ENCODE measurements at places on chromosomes 6 and 20. TPM values are rescaled to one million over a fixed set of nuclear protein-coding genes. Genes with fewer than 3 reads are reported as not detected.
A peak's percentile ranks its signal among the peaks of the same experiment; 100 is the strongest.

Gene COL21A1
- 7.1 TPM for polyA plus RNA-seq

Gene SAMD10
- polyA plus RNA-seq = 3.9 TPM

DNA sequence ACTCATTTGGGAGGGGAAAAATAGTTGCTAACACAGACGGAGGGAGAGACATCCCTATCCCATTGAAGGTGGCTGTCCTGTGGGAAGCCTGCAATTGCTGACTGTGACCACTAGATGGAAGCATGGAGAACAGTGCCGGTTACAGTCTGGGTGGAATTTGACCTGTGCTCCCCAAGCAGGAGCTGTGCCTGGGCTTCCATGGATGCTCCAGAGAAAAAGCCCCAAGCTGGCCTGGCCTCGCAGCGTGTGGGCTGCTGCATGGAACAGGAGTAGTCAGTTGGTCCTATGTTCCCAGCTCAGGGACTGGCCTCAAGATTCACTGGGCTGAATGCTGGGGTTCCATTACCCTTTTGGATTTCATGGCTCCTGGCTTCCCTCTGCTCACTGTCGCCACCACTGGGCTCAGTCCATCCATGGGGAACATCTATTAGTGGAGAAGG, 116.3 kb upstream of the CHD6 start:
- DNase-seq = peak; percentile 71

GRCh38 chr6:82396964-82397751, 33.5 kb downstream of the TPBG start:
- DNase-seq = no peak

Gene HLA-F
- polyA plus RNA-seq = 51.1 TPM

DNA sequence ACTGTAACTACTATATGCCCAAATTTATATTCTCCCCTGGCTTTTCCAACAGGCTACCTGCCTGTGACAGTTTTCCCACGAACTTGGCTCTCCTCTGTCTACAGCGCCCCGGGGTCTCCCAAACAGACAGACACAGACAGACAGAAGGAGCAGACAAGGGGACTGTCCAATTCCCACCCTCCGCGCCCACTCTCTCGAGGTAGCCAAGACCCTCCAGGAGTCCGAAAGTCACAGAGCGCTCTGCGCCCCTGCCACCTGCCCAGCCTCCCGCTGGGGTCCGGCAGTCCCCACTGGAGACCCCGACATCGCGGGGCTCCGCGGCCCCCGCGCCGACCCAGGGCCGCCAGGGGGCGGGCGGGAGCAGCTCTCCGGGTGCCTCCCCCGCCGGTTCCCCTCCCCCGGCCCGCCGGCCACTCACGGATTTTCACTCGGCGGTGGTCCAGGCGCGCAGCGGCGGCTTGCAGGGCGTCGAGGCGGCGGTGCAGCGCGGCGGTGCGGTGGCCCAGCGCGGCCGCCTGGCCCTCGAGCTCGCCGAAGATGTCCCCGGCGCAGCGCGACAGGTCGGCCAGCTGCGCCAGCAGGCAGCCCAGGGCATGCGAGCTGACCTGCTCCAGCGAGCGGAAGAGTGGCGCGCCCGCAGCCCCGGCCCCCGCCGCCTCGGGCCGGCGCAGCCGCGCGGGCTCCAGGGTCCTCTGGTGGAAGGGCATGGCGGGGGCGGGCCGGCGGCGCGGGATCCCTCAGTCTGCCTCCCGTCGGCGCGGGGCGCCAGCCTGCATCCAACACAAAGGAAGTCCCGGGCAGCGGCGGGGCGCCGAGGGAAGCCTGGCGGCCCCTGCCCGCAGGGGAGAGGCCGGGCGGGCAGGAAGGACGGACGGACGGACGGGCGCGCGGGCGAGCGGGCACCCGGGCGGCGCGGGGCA, 81.3 kb upstream of the CCDC28A start:
- peak; percentile 65 for DNase-seq

DNA sequence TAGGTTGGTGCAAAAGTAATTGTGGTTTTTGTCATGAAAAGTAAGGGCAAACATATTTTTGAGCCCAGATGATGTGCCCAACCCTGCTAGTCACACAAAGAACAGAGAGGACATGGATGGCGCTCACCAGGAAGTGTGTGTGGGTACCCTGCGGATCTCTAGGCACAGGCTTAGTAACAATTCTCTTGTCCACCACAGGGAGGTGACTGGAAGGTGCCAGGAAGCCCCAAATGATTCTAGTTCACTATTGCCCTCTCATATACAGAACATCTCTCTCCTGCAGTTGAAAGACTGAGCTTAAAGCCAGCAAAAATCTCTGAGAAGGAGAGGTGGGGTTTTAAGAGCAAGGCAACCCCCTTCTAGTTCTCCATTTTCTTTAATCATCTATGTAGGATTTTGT, 272.1 kb upstream of the TAB2 start:
- DNase-seq = no peak

Gene CGAS
- polyA plus RNA-seq = 0.58 TPM

- DNase-seq = no peak
These were observed 197.8 kb downstream of the OGFRL1 start for GRCh38 chr6:71486461-71486860.

GRCh38 chr6:46347669-46348068, 143.6 kb downstream of the RCAN2 start:
- DNase-seq = no peak

DNA sequence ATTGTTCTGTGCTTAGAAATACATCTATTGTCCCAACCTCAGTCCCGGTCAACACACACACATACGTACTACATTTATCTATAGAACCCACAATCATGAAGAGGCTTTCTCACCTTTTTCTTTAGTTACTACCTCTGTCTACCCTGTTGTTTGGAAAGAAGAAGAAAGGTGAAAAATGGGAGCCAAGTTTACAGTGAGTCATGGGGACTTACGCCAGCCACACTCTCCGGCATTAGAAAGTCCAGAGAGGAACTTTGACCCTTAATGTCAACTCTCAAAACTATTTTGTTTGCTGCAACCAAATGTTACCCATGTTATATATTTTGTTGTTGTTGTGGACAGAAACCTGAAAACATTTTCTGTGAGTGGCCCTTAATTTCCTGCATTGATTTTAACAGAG, 259.1 kb downstream of the ZFAND3 start:
- no peak for DNase-seq

DNA sequence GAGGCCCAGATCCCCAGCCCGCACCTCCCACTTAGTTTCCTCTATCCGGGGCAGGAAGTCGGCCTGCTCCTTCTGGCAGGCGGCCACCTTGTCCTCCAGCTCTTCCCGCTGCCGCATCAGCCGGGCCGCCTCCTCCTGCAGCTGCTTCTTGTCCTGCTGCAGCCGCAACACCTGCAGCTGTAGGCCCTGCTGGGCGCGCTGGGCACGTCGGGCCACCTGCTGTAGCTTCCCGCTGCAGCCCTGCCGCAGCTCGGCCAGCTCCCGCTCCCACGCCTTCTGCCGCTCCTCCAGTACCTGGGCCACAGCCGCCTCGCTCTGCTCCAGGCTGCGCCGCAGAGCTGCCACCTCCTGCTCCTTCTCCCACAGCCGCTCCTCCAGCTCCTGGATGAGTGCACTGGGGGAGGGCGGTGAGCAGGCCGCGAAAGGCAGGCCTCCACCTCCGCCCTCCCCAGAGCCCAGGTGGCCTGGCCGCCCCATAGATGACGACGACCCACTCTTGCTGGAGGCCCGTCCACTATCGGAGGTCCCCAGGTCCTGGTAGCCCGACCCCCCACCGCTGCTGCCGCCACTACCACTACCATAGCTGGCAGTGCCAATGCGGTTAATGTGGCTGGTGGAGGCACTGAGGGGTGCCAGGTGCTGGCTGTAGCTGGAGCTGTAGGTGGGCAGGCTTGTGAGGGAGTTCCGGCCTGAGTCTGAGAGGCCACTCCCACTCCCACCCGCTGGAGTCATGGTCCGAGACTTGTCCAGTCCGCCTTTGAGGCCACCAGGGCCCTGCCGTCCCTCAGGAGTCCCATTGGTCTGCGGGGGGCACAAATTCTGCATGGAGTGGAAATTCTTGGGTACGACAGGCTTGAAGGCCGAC, 6.0 kb upstream of the FASTKD5 start:
- DNase-seq = peak; percentile 43

Gene FAM184A
- polyA plus RNA-seq = 24.0 TPM

Gene GCM1
- polyA plus RNA-seq = 0.90 TPM

GRCh38 chr6:143260857-143261256, 189.6 kb downstream of the ADAT2 start:
- DNase-seq = no peak

- DNase-seq = no peak
These were observed 249.8 kb upstream of the ID4 start for GRCh38 chr6:19587238-19587942.

- DNase-seq = no peak
These were observed 35.9 kb upstream of the NXT1 start for GRCh38 chr20:23314699-23315098.

Gene PPIL1
- polyA plus RNA-seq = 41.2 TPM

DNA sequence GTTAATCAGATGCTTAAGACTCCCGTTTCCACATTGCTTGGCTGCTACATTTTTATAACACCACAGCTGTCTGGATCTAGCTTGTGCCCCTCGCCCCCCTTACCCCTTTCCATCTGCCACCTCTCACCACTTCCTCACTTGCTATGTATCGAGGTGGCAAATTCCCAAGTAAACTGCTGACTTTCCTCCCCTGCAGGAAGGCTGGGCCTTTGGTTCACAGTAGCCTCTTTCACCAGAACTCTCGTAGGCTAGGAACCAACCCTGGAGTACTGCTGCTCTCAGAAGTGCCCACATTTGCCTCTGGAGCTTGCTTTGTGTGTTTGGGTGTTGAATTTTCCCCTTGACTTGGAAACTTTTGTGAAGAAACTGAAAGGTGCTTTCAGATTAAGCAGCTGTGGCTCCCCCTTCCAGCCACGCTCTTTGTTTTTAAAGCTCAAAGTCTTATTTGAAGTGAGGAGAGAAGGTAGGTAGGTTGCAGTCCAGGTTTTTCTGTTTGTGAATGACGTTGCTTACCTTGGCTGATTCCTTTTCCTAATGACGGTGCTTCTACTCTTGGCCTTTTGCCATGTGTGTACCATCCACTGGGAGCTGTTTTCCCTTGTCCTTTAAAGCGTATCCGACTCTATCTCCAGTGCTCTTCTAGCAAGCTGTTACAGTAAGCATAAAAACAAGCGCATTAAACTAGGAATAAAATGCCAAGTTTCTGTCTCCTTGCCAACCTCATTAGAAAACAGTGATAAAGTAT, 90.4 kb downstream of the CARMIL1 start:
- peak; percentile 67 for DNase-seq

Gene TNFRSF6B
- 3.0 TPM for polyA plus RNA-seq

Gene SLC32A1
- polyA plus RNA-seq = 0.96 TPM

GRCh38 chr6:73455865-73456629, 4.0 kb upstream of the CGAS start:
- DNase-seq = no peak

Gene ARFGEF3
- polyA plus RNA-seq = 1.9 TPM

GRCh38 chr6:84072442-84072997, 38.9 kb downstream of the MRAP2 start:
- no peak for DNase-seq

Gene HLA-DQA1
- 33.9 TPM for polyA plus RNA-seq

GRCh38 chr6:142162780-142163179, 15.7 kb downstream of the VTA1 start:
- no peak for DNase-seq

Gene KCNS1
- polyA plus RNA-seq = 2.1 TPM

DNA sequence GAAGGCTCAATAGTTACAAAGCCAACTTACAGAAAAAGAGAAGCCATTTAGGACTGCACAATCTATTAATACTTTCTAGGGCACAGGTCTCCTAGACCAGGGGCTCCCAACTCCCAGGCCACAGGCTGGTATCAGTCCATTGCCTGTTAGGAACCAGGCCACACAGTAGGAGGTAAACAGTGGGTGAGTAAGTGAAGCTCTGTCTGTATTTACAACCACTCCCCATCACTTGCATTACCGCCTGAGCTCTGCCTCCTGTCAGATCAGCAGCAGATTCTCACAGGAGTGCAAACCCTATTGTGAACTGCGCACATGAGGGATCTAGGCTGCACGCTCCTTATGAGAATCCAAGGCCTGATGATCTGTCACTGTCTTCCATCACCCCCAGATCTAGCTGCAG, 22.5 kb downstream of the TRAF3IP2 start:
- no peak for DNase-seq

- DNase-seq = no peak
These were observed 55.0 kb upstream of the TCF21 start for GRCh38 chr6:133833949-133834359.

Gene LY6G6F
- polyA plus RNA-seq = 0.41 TPM

DNA sequence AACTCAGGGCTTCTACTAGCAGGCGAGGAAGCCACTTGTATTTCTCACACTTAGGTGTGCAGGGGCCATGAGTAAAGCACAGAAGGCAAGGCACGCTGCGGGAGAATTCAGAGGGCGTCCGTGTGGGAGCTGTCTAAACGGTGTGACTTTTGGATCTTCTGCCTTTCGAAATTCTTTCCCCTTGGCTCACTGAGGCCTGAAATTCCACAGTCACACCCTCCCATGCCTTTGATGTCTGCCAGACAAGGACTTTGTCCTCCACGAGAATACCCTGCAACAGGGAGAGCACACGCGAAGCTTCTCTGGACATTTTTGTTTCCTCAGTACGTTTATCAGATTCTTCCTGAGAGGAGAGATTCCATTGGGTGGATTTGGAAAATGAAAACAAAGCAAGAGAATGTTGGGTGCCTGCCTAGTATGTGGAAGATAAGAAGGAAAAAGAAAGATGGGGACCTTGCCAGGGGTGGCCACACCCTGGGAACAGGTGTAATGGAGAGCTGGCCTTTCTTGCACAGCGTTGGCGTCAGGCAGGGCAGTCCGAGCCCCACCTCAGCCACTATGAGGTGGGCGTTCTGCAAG, 235.7 kb downstream of the MYLK4 start:
- DNase-seq = no peak

GRCh38 chr6:119738425-119738824, 388.9 kb upstream of the MAN1A1 start:
- DNase-seq = no peak

Gene OXT
- polyA plus RNA-seq = 1.7 TPM

Gene KDM1B
- 32.1 TPM for polyA plus RNA-seq

DNA sequence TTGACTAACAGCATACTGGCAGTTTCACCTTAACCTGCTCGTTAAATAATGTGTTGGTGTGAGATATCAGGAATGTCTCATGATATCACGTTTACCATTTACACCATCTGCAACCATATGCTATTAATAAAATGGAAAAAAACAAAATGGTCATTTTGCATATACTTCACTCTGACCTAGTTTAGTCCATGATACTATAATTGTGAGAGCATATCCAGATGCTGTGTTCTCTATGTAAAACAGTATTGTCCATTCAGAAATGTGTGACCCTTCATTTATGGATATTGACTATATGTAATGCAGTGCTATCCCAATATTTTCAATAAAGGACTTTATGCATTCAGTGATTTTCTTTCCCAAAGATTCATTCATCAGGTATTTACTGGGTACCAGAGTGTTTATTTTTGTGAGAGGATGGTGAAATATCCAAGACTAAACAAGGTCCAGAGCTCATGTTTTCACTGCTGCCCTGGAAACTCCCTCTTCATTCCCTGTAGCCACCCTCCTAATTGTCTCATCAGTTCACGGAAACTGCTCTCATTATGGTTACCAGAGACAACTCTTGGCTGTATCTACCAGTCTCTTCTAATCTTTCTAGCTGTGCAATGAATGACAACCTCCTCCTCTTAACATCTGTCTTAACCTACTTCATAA, 25.7 kb upstream of the HINT3 start:
- DNase-seq = no peak

Gene ARG1
- polyA plus RNA-seq = 0.34 TPM

Gene BPIFA1
- 1.6 TPM for polyA plus RNA-seq

Gene SLC22A2
- 0.34 TPM for polyA plus RNA-seq

- DNase-seq = no peak
These were observed 181.2 kb upstream of the POU3F2 start for GRCh38 chr6:98653179-98653578.

Gene ALDH8A1
- 0.38 TPM for polyA plus RNA-seq

- no peak for DNase-seq
These were observed 518.5 kb downstream of the CD83 start for GRCh38 chr6:14635934-14636591.

Gene SF3B5
- 174 TPM for polyA plus RNA-seq

Gene IL17A
- not detected for polyA plus RNA-seq

GRCh38 chr6:44856479-44856878, 469.0 kb downstream of the CDC5L start:
- DNase-seq = no peak

Measured in testis (tissue), 5 donors.